Naive thymus-derived CD8-positive, alpha-beta T cell (primary cell): ENCODE measurements at places on chromosomes 3 and 15.

DNA sequence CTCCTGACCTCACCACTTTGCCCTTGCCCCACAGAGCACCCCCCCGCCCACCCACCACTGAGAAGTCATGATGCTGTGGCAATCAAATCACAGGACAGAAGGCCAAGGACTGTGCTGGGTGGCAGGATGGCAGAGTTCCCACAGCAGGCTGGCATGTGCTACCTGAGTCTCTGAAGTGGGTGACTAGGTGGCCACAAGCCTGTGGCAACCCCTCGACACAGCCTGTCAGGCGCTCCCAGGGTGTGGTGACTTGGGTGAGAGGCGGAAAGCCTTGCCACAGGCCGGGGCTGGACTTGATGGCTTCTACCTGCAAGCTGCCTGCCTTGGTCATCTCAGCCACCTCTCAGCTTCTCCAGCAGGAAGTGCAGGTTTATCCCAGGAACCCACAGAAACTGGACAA is 15.6 kb upstream of the DUSP7 start:
- DNase-seq, result no peak

GRCh38 chr3:150439657-150440056 is 31.6 kb downstream of the TSC22D2 start:
- no peak for DNase-seq

- DNase-seq, result no peak
Measured at GRCh38 chr15:94056314-94056713, 175.0 kb upstream of the MCTP2 start.

DNA sequence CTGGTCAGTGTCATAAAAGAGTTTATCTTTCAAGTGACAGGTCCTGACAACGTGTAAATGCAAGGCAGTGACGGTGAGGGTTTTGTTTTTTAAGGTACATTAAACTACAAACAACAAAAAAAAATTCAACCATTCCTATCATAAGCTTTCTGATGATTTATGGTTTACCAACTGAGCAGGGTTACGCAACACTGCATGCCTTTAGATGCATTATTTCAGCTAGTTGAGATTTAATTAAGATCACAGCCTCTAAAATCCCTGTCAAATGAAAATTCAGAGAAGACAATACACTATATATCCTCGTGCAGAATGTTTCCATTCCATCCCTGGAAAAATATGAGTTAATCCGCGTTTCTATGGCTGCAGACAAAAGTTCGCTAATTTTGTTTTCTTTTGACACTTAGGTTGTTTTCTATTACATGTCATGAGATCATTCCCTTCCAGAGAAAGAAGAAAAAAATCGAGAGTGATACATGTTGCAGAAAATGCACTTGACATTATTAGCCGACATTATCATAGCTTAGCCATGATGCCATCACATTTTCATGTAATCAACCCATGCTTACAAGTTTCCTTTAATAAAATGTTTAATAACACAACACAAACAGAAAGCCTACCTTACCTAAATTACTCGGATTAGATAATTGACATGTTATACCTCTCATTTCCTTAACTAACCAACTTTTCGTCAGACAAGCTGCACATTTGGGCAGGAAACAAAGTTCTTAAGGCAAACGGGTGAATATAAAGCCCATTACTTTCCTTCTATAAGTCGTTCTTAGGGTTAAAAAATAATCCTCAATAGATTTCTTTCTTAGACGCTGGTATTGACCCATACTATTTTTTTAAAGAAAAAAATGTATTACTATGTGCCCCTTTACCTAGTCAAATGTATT is 521.2 kb downstream of the FOXP1 start:
- no peak for DNase-seq

GRCh38 chr3:67578416-67578815 is 76.0 kb downstream of the SUCLG2 start:
- DNase-seq, result no peak

GRCh38 chr15:76059320-76060117 is at the start of gene TMEM266:
TMEM266 (plus strand) TSS chr15:76059985; CDS start chr15:76134264, 74,279 bp downstream.
- DNase-seq, result no peak

GRCh38 chr3:128179484-128179819 is 26.2 kb downstream of the EEFSEC start:
- DNase-seq, result no peak

DNA sequence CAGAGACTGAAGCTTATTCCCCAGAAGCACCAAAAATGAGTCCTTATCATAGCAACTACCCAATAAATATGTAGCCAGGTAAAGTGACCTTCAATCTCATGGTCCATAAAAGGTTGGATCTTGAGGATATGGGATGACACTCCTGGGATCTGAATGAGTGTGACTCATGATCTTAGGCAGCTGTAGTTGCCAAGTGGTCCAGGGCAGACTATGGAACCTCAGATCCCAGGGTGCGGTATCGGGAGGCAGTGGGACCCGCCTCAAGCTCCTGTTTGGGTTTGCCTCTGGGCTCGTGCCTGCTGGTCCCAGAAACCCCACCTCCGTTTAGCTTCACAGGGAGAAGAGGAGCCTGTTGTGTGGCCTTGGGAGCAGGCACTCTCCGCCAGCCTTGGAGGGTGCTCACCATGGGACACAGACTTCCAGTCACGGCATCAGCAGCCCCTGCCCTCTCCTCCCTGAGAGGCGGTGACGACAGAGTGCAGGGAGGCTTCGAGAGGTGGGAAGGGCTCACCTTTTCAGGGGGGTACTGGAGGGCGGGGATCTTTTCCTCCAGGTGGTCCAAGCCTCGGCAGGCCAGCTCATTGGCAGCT is 8.1 kb downstream of the PLIN1 start:
- no peak for DNase-seq

DNA sequence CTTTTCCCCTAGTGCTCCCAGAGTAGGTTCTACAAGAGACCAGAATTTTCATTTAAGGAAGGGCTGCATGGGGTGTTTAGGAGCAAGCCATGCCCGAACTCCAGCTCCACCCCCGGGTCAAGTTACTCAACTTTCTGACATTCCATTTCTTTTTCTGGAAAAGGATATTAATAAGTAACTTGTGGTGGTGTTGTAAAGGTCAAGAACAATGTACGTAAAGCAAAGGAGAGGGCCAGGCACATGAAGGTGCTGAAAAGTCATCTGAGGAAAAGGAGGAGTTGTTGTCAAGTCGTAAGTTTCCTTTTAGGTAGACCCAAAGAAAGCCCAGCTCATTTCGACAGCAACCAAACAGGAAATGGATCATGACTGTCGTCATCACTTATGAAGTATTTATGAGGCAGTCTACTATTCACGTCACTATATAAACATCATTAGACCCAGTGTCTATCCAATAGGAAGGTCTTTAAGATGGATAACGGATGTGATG is 319.6 kb upstream of the IL12A start:
- DNase-seq, result no peak

GRCh38 chr3:148036331-148036876 is 627.2 kb downstream of the ZIC1 start:
- no peak for DNase-seq

DNA sequence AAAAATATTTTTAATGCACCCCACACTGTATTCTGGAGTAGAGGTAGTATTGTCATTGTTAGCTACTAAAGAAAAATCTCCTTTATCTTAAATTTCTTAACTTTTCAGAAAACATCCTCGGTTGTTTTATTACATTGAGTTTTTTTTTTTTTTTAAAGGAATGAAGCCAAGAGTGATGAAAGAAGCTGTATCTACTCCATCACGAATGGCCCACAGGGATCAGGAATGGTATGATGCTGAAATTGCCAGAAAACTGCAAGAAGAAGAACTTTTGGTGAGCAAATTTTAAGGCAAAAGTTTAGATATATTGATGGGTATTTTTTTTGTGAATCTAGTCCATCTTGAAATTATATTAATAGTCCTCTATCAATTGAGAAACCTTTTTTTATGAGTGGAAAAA is 49.7 kb upstream of the UTS2B start:
- DNase-seq, result no peak

- no peak for DNase-seq
Measured at GRCh38 chr3:195096053-195096452, 174.9 kb downstream of the XXYLT1 start.

DNA sequence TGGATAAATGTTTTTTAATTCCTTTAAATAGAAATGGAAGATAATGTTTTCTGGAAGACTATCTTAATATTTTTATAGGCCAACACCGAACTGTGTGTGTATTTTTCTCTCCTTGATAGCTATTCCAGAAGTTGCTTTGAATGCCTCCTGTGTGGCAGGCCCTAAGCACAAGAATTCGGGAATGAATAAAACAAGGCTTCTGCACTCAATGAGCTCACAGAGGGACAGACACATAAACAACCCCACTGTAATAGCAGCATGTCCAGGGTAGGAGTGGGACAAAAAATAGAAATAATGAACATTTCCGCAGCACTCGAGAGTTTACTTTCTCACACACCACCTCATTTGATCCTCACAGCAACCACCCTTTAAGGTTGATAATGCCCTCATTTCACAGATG is 18.0 kb downstream of the SRGAP3 start:
- no peak for DNase-seq

GRCh38 chr3:15011174-15011573 is 53.9 kb downstream of the MRPS25 start:
- DNase-seq, result no peak

DNA sequence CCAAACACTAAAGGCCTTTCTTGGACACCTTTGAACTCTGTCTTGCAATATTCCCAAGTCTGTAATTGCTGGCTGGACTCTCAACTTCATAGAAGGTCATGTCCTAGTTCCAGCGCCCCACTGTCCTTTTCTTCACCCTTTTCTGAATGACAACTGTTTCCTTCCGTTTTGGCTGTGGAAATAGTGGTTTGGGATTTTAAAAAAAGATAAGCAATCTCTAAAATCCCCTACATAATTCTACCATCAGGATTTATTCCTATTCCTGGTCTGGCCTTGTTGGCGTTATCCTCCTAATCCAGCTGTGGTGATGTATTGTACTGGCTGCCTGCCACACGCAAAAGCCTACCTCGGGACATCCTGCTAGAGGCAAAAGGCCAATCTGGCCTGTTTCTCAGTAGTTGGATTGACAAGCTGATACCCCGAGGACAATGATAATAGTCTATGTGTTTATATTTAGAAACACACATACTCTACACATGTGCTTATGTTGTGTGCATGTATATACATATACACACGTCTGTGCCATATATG is 440.3 kb upstream of the DPH6 start:
- DNase-seq, result no peak

GRCh38 chr3:99396651-99397275 is 241.6 kb upstream of the COL8A1 start:
- DNase-seq, result no peak

DNA sequence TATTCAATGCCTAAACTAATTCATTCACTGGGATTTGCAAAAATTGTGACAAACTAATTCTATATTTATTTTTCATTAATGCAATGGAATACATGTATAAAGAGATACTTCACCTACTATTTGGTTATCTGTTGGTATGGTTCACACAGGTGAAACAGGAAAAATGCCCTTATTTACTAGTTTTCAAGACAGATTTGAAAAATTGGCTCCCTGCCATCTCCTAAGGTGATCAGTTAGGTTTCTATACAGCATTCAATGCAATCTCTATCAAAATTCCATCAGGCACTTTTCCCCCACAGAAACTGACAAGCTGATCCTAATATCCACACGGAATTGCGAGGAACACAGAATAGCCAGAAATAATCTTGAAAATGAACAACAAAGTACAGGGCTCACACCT is 101.1 kb downstream of the DLG1 start:
- DNase-seq, result no peak

GRCh38 chr3:176120507-176120906 is 1076.8 kb downstream of the TBL1XR1 start:
- no peak for DNase-seq

- DNase-seq, result no peak
Measured at GRCh38 chr15:77624868-77625267, 7.8 kb downstream of the LINGO1 start.

- DNase-seq, result no peak
Measured at GRCh38 chr3:185647134-185647879, 61.2 kb downstream of the SENP2 start.

GRCh38 chr15:59296181-59296617 is 76.5 kb downstream of the MYO1E start:
- no peak for DNase-seq

GRCh38 chr3:100516838-100517237 is 24.4 kb downstream of the TMEM45A start:
- no peak for DNase-seq

DNA sequence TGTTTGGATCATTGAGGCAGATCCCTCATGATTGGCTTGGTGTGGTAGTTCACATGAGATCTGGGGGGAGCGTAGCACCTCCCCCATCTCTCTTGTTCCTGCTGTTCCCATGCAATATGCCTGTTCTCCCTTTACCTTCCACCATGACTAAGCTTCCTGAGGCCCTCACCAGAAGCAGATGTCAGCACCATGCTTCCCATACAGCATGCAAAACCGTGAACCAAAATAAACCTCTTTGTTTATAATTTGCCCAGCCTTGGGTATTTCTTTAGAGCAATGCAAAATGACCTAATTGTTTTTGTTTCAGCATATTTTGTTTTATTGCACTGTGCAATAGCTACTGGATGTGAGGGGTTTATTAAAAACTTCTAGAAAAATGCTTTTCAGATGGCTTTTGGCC is 56.6 kb upstream of the CHST2 start:
- DNase-seq, result no peak

- DNase-seq, result no peak
Measured at GRCh38 chr3:27171113-27171512, 198.1 kb downstream of the NEK10 start.

GRCh38 chr3:73072634-73073033 is 11.2 kb downstream of the EBLN2 start:
- no peak for DNase-seq

- peak; percentile 55 for DNase-seq
Measured at GRCh38 chr15:70488002-70488605, 275.3 kb downstream of the UACA start.

DNA sequence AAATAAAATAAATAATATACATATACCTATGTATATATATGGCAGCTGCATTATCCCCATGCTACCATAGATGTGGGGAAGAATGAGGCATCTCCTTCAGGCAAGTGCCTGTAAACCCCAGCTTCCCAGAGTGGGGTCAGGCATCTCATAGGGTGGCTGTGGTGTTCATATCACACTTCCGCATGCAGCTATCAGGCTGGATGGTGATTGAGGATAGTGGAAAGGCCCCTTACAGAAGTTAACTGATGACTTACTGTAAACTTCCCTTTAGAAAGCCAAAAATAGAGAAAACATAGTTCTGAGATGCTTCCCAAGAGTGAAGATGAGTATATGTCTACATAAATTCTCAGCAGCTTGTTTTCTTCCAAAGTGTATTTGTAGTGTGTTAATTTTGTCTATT is 3.5 kb upstream of the PP2D1 start:
- no peak for DNase-seq

GRCh38 chr3:99145031-99145430 is 243.5 kb upstream of the DCBLD2 start:
- DNase-seq, result no peak

DNA sequence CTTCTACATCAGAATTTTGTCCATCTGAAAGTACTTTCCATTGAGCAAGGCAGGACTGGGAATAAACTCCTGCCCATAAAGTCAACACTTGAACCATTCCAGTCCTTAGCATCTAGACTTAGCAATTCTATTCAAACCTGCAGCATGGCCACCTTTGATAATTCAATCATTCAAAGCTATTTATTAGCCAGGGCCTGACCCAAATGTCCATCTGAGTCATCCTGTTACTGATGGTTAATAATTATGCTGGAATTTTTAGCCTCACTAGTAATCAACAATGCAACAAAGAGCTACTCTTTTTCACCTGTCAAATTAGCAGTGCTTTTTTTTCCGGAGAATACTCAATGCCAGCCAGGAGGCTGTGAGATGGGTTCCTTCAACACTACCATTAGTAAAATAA is 72.7 kb upstream of the SNRK start:
- no peak for DNase-seq
